Liver (tissue), 10 donors: ENCODE measurements at places on chromosomes 12 and 14.

DNA sequence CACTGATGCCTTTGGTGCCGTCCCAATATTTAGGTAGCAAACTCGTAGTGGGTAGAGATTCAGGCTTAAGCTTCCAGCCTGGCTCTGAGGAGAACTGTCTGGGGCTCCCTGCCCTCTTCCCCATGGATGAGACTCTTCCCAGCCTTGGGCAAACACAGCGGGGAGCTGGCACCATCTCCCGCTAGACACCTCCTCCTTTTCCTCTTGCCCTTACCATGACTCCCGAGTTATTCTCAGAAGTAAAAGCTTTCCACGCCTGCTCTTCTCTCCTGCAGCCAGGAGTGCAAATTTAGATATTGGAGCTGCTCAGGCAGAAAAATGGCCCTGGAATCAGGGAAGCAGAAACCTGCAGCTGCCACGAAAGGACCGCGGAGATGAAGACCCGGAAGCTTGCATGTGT is 45.6 kb upstream of the RBM19 start:
- DNase-seq = no peak

DNA sequence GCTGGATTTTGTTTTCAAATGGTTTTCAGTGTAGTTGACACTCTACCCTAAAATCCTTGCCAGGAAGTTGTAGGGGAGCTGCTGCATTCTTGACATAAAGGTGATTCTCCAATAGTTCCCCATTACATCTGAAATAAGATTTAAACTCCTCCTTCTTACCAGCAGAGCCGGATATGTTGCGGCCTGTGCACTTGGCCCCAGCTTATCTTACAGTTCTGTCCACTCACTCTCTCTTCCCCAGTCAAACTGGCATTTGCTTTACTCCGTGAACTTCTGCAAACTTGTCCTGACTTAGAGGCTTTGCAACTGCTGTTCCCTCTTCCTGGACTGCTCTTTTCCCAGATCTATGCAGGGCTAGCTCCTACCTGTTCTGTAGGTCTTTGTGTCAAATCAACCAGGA is 929.5 kb downstream of the VRK1 start:
- no peak for DNase-seq

GRCh38 chr12:42420395-42420794 is 94.4 kb downstream of the PPHLN1 start:
- DNase-seq = no peak

DNA sequence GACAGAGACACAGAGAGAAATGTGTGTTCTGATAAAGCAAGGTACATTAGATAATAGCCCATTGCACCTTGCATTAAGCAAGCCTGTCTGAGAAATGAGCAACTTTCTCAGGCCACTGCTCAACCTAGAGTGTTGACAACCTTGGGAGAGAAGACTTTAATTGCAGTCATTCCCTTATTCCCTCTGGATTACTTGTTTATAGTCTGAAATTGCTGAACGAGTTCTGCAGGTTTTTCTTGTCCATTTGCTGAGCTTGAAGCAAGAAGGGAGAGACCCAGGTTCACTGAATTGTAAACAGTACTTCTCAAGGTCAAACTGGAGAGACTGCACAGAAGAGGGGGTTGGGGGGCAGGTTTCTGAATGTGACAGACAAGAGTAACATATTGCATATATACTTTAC is 159.4 kb upstream of the PLEKHG7 start:
- no peak for DNase-seq

GRCh38 chr14:61488417-61489401 is 167.3 kb downstream of the PRKCH start:
- DNase-seq = no peak

- DNase-seq = no peak
Observed at GRCh38 chr14:86613786-86614185, 1083.8 kb downstream of the FLRT2 start.

DNA sequence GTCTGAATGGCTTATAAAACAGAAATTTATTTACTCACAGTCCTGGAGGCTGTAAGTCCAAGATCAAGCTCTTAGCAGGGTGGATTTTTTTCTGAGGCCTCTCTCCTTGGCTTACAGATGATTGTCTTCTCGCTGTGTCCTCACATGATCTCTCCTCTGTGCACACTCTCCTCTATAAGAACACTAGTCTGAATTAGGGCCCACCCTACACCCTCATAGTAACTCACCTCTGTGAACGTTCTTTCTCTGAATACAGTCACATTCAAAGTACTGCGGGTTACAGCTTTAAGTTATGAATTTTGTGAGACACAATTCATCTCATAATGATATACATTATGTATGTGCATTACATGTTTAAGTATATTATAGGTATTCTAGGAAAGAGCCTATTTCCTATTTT is 135.7 kb upstream of the ATXN7L3B start:
- DNase-seq = no peak

DNA sequence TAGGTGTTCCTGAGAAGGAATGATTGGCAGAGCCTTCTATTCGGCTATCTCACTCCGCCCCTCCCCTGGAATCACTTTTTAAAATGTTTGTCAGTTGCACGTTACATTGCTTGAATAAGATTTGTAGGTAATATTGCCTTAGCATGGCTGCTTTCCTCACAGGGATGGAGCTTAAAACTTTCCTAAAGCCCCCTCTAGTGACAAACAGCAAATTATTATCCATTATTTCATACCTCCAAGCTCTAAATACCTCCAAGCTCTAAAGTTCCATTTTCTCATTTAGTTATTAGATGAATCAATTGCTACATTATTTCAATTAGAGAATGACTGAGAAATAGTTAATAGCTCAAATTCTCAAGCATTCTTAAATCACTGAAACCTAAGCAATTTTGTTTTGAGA is 5.1 kb upstream of the SPATA7 start:
- no peak for DNase-seq

GRCh38 chr14:99744199-99744872 is 48.9 kb upstream of the EML1 start:
- DNase-seq = no peak

GRCh38 chr12:45244561-45245343 is 28.9 kb downstream of the ANO6 start:
- no peak for DNase-seq

- no peak for DNase-seq
Observed at GRCh38 chr12:102543494-102544485, 63.4 kb upstream of the IGF1 start.

DNA sequence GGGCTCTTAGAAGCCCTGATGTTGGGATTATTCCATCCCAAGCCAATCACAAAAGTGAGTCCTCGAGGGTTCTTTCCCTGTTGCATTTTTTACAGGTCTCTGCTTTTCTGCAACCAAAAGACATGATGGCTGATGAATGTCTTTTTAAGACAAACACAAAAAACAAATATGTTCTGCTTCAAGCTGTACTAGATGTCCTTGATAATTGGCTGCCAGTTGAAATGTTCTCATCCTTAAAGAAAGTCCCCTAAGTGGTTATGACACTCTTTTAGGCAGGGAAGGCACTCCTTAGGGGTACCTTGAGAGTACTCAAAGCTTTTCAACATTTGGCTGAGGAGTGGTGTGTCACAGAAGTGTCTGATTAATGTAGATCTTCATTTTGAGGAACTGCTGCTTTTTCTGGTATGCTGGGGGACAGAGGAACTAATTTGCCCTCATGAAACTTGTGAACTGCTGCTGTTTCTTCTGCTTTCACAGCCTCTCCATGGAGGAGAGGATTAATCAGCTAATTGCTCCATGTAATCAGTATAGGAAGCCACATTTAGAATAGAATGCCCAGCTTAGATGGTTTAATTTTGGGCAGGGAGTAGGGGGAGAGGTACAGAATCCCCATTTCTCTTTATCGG is 22.8 kb upstream of the IGF1 start:
- no peak for DNase-seq

GRCh38 chr12:86543716-86544115 is 287.5 kb upstream of the MGAT4C start:
- no peak for DNase-seq

DNA sequence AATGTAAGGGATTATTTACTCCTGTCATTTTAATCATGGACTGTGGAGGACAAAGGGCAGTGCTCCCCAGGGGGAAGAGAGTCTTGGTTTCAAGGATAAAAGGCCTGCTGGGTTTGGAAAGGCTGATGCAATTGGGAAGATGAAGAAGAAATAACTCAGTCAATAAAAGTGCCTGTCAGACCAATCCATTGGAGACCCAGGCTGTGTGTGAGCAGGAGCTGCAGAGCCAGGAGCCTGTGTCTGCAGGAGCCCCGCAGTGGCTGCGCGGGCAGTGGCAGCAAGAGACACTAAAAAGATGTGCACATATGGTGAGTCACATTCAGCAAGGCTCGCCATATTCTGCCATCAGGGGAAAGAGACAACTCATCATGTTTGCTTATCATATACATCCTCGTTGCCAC is 90.4 kb downstream of the CRACR2A start:
- no peak for DNase-seq

DNA sequence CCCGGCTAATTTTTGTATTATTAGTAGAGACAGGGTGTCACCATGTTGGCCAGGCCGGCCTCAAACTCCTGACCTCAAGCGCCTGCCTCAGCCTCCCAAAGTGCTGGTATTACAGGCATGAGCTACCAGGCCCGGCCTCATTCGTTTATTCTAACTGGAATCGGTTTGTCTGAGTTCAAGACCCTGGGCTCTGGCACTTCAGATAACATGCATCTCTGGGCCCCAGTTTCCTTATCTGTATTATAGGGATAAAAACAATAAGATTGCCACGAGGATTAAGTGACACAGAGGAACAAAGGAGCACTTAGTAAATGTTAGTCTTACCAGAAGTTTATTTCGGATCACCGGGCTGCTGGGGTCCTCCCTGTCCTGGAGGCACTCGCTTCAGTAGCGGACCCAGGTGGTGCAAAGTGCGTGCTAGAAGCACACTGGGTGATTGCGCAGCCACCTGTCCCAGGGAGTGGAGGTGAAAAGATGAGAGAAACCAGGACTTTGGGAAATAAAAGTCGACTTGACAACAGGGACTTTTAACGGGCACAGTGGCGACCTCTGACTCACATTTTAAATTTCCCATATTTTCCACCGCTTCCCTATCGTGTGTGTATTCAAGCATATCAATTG is 37.5 kb downstream of the ACACB start:
- DNase-seq = peak; percentile 62

DNA sequence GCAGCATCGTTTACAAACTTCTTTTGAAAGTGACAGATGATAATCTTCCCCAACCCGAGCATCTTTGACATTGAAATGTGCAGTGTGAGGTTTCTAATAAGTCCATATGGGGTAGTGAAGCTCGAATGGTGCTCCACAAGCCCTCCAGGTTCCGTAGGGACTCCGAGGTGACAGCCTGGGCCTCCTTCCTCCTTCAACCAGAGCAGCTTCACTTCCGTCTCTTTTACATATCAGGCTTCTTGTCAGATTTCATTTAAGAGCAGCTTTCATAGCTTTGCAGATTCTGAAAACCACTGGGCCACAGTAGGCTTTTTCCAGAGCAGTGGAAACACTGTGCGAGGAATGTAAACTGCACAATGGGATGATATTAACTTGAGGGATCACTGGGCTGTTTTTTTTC is 103.6 kb upstream of the CPM start:
- DNase-seq = no peak

- DNase-seq = no peak
Observed at GRCh38 chr12:68919581-68920239, 13.3 kb downstream of the CPM start.

DNA sequence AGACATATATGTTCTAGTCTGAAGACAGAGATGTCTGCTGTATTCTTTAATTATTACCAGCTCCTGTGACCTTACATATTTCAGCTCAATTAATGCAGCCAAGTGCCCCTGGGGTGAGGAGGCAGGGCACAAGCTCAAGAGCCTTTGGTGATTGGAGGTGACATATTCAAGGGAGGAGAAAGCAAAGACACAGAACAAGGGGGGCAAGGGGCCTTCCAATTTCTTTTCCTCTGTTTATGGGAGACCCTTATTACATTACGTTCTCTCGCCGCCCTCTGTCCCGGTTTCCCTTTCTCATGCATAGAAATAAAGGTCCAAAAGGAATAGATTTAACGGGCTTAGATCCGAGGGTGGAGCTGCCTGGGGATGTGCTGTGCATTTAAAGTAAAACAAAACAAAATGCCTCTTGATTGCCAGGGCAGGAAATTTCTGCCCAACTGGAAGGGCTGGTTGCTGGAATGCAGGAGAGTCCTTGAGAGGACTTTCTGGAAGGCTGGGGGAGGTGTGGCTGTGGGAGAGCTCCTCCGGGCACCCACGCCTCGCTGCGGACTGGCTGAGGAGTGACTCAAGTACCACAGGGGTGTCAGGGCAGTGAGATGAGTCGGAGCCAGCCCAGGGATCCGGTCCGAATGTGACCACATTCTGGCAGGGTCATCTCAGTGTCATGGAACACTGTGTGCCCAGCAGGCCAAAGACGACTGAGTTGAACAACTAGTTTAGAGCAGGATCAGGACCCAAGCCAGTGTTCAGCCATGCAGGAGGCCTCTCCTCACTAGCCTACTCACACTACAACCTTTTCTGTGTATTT is 32.1 kb upstream of the GSG1 start:
- DNase-seq = no peak

DNA sequence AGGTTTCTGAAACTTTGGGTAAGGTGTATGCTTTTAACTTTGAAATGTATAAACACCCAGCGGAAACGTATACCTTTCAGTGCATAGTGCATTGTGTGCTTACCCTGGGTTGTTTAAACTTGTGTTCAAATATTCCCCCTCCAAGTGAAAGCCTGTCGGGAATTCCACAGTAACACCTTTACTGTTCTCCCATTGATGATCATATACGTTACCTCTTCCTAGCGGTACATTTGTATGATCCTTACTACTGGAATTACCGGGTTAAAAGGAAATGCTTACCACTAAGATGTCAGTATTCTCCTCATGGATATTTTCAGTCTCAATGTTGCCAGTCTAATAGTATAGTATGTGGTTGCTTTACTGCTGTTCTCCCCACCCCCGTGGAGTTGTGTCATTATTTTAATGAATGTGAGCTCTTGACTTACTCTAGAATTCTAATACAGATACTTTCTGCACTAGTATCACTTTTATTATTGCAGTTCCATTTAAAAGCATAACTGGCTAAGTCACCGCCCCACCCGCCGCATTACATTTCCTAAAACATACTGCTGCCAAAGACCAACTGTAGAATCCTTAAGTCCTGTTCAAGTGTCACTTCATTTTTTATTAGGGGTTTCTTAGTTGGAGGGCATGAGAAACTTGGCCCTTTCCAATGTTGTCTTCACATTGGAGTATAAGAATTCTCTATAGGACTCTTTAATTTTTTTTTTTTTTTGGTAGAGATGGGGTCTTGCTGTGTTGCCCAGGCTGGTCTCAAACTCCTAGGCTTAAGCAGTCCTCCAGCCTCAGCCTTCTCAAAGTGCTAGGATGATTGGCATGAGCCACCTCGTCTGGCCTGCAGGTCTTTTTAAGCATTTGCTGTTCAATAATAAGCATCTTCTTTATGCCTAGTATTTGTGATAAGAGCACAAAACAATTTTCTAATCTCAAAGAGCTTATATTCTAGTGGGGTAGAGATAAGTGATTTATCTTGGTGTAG is 24.9 kb downstream of the NUDT4 start:
- no peak for DNase-seq

- no peak for DNase-seq
Observed at GRCh38 chr12:119447618-119448017, 113.1 kb downstream of the CCDC60 start.

- DNase-seq = no peak
Observed at GRCh38 chr12:101592921-101593320, 1.9 kb upstream of the MYBPC1 start.

- no peak for DNase-seq
Observed at GRCh38 chr12:82124711-82125380, 233.3 kb downstream of the CCDC59 start.

GRCh38 chr14:36647824-36648753 is 13.6 kb upstream of the PAX9 start:
- no peak for DNase-seq
